NCI-H1105 (cell line): ENCODE measurements at places on chromosomes 3 and 15.

GRCh38 chr3:158663246-158663645, 9.2 kb downstream of the LXN start:
- no peak for DNase-seq

GRCh38 chr3:106332129-106332528, 463.3 kb upstream of the CBLB start:
- DNase-seq, result no peak

DNA sequence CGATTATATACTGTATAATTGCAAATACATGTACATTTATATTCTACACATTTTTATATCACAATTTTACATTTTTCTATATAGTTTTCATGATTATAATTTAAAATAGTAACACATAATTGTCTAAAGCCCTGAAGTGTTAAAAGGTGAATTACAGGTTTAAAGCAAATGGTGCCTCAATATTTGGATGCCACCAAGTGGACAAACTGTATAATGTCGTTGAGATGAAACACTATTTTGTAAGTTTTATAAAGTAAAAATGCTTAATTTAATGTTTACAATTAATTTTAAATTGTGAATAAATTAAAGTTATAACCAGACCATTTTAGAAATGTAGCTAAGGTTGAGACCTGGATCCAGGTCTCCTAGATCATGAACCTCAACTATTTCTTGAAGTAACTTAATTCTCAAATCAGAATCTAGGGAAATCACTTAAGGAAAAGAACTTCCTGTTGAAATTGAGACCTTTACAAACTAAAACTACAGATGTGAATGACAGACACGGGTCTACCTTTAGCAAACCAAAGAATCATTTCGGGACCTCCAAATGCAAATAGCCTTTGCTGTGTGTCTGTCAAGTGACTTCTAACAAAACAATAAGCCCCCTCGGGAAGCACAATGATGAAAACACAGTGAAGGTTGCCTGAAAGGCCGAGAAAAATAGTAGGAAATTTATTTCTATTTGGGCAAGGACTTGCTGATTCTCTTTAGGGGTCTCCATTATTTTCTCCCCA, 37.8 kb downstream of the EHHADH start:
- DNase-seq, result peak; percentile 33

GRCh38 chr15:50119063-50120040, at the start of gene ATP8B4:
ATP8B4 (minus strand) TSS chr15:50119233; CDS start chr15:50106966, 12,267 bp downstream.
- DNase-seq, result no peak

- DNase-seq, result no peak
Observed at GRCh38 chr3:156964577-156964976, 138.4 kb downstream of the LEKR1 start.

GRCh38 chr3:177889161-177889560, 647.1 kb upstream of the KCNMB2 start:
- no peak for DNase-seq
